Activated CD4-positive, alpha-beta T cell treated with anti-CD3 and anti-CD28 coated beads, Interleukin-2, amount 50 U/mL, for 4 hours (primary cell): ENCODE measurements at places on chromosomes 16 and 17.

DNA sequence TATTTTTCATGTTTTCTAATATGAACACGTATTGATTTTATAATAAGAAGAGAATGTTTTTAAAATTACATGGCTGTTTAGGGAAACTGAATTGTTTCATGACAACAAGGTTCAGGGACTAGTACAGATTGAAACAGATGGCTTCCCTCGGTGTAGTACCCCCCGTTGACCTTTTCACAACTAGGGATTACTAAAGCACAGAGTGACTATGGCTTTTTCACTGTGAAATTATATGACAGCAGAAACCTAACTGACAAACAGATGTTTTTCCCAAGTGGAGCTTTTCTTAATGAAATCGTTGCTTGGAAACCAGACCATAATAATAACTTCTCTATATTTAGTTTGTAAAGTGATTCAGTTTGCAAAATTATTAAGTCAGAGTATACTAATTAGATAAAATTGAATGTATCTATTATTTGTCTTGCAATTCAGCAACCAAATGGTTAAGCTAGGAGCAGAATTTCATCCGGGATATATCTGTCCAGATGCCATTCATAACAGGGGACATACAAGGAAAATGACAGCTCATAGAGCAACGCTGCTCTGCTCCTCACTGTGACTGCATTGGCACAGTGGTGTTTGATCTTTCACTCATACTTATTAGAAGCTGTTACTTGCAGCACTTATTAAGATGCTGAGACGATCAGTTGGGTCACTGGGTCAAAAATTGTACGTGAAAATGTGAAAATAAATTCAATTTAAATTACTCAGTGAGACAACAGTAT, 111.7 kb downstream of the TANGO6 start:
- DNase-seq = no peak

- DNase-seq = no peak
Measured at GRCh38 chr16:83854420-83854819, 44.5 kb upstream of the MLYCD start.

GRCh38 chr17:13646969-13647542, 45.3 kb upstream of the HS3ST3A1 start:
- no peak for DNase-seq

DNA sequence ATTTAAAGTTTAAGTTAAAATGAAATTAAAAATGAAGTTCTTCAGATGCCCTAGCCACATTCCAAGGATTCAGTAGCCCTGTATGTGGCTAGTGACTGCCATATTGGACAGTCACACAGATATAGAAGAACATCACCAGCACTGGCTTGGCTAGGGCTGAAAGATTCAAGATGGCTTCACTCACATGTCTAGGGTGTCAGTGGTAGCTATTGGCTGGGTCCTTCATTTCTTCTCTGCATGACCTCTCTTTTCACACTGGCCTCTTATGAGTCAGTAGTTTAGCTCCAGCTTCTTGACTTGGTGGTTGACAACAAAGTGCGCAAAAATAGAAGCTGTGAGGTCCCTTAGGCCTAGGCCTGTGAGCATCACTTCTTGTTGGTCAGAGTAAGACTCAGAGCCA, 1.7 kb upstream of the CDC27 start:
- DNase-seq = no peak

- DNase-seq = no peak
Measured at GRCh38 chr17:77657839-77658238, 300.7 kb upstream of the TNRC6C start.

- DNase-seq = no peak
Measured at GRCh38 chr17:29057361-29057760, 14.4 kb downstream of the PIPOX start.

DNA sequence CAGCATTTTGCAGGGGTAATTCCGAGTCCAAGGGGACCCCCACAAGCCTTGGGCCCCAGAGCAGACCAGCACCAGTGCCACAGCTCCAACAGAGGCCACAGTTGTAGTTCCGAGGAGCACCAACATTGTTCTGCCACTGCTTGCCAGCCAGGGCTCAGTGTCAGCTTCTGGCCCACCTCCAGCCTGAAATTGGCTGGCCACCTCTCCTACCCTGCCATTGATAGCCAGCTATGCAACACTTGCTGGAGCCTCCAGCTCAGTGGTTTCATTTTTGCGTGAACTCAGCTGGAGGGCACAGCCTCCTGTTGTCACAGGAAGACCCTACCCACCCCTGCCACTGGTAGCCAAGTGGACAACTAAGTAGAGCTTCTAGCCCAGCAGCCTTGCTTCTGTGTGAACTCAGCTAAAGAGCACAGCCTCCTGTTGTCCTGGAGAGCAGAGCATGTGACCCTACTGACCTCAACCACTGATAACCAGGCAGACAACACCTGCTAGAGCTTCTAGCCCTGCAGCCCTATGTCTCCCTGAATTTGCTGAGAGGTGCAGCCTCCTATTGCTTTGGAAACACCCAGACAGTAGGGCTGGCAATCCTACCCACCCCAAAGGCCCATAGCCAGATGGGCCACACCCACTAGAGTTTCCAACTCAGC, 24.9 kb downstream of the HYDIN start:
- DNase-seq = no peak

GRCh38 chr17:13756763-13757162, 155.0 kb upstream of the HS3ST3A1 start:
- DNase-seq = no peak

DNA sequence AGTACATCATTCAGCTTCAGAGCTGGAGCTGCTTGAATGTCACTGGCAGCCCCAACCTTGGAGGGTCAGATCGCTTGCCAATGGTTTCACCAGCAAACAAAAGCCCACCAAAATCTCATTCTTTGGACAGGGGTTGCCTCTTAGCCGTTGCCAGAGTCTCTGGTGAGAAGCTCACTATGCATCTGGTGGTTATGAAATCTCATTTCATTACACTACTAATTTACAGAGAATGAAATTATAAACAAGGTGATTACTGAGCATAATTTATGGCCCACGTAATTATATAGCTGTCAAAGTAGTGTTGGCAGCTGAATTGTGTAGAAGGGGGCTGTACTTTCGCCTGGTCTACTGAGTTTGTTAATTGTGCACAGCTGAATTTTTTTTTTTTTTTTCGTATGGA, 688.9 kb upstream of the KIF2B start:
- no peak for DNase-seq

DNA sequence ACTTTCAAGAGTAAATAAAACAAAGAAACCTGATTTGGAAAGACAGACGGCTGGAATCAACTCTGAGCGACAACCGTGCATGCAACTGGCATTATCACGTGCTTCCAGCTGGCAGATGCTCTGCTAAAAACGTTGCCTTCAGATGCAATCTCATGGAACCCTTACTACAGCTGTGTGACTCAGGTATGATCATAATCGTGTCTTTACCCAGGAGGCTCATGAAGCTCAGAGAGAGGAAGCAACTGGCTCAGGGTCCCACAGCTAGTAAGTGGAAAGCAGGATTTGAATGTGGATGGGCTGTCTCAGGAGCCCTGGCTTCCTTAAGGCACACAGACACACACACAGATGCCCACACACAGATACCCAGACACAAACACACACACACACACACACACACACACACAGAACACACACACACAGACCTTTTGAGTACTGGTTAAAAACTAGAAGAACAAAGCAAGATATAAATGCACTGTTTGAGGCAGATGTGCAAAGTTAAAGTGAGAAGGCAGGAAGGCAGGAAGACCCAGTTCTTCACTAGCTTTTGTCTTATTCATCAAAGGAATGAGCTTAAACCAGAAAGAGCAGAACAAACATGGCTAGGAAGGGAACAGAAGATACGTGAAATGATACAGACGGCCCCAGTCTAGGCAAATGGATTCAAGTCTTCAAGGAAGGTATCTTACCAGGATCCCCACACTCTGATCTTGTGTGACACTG, 275.2 kb downstream of the MAF start:
- no peak for DNase-seq
